ENCODE measurements at places on chromosomes 6 and 20. TPM values are rescaled to one million over a fixed set of nuclear protein-coding genes. Genes with fewer than 3 reads are reported as not detected.

The CCHCR1 gene
- total RNA-seq, result 46.7 TPM

The TINAG gene
- total RNA-seq, result not detected

DNA sequence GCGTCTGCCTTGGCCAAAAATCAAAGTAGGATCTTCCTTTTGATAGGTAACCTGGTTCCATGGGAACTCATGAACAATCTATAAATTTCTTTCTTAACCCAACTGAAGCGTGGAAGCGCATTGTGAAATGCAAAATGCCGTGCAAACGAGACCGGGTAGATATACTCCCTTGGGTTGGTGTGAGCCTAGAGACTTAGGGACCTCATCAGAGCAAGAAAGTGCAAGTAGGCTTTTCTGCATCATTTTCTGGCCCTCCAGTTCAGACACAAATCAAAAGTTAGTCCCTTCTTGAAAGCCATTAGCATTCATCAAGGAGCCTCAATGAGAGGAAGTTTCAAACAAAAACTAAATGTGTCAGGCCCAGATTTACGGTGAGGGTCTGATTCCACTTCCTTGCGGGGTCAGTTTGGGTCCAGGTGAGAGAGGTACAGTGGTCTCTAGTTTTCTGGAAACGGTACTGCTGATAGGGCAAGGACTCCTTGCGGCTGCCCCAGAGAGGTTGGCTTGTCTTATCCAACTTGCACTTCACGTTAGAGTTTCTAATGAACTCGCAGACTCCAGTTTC is 5.3 kb upstream of the ZNF184 start:
- no peak for DNase-seq

DNA sequence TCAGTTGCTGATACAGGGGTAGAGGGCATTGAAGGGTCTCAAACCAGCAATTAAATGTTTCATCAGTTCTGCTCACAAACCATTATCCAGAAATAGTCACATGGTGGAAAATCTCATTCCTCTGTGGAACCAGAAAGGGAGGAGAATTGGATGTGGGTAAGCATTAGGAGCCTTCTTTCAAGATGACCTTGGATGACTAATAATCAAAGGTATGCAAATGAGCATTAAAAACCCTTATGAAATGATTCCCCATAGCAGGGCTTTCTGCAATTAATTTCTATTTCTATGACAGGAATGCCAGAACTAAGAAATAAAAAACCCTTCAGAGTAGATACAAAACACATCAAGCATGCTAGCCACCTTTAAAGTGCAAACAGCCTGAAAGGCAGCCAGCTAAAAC is 37.4 kb upstream of the HCRTR2 start:
- no peak for DNase-seq

DNA sequence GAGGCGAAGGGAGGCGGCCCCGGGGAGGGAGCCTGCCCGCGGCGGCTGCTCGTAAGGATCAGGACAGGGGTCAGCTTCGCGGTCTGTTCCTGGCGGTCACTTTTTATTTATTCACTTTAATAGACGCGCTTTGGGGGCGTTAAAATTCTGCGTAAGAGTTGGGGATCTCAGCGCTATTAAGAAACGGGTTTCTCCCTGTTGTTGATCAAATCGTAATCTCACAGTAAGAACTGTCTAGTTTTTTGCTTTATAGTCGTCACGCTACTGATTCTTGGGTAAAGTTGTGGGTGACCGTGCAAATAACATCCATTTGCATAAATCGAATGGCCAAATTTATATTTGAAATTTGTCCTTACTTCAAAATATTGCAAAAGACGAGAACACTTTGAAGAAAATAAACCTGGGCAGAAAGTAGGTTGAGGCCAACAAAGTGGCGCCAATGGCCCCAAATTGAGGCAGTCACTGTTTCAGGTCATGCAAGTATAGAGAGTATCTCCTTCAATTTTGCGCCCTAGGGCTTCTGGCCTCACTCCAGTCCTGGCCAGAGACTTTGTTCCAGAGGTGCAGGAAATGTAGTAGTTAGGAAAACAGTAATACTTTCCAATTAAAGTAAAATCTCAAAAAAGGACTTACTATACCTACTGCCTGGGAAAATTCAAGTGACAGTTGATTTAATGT is 963 bp upstream of the RMND1 start:
- no peak for DNase-seq

- DNase-seq, result no peak
These were observed 681 bp downstream of the SYCP2 start for GRCh38 chr20:59932616-59933295.

All from neural crest cell (in vitro differentiated cells).